ENCODE measurements at places on chromosomes 3 and 15. TPM values are rescaled to one million over a fixed set of nuclear protein-coding genes. Genes with fewer than 3 reads are reported as not detected.

DNA sequence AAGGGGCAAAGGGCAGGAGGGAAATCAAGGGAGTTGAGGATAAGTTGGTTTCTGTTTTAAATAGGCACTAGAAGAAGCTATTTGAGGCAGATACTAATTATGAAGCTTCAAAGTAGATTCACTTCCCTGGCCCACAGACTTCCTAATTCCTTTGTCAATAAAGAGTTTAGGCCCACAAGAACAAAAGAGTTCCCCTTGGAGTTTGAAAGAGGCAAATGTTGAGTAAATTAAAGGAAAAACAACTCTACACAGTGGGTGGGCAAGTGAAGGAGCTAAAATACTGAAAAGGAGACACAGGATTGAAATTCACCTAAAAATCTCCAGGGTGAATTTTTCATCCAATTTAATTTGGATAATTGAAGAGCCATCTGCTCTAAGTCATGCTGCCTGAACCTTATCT is 411.7 kb upstream of the RORA start:
- H3K36me3 ChIP-seq, result no peaks in the 10 kb centered on the region
- no peak overlapping the region for H3K27ac ChIP-seq
- H3K27me3 ChIP-seq, result no peaks in the 10 kb centered on the region

GRCh38 chr3:133494469-133494868 is 79.0 kb upstream of the CDV3 start:
- H3K27me3 ChIP-seq, result no peaks in the 10 kb centered on the region
- peak; percentile 88 for DNase-seq
- H3K36me3 ChIP-seq, result no peaks in the 10 kb centered on the region
- no peak overlapping the region for H3K4me3 ChIP-seq
- no peaks in the 10 kb centered on the region for H3K4me1 ChIP-seq

- no peaks in the 10 kb centered on the region for H3K36me3 ChIP-seq
- H3K27me3 ChIP-seq, result no peaks in the 10 kb centered on the region
- H3K4me1 ChIP-seq, result peaks cover 9% of the 10 kb centered on the region
Observed at GRCh38 chr3:14237457-14237856, 58.8 kb downstream of the LSM3 start.

Gene COLQ
- total RNA-seq, result 1.7 TPM

- H3K4me1 ChIP-seq, result peaks cover 92% of the 10 kb centered on the region
- DNase-seq, result no peak
- H3K4me3 ChIP-seq, result no peak overlapping the region
- H3K27me3 ChIP-seq, result no peaks in the 10 kb centered on the region
- peak overlapping the region; percentile 87 for H3K27ac ChIP-seq
Observed at GRCh38 chr15:39591141-39591895, 10.4 kb downstream of the THBS1 start.

DNA sequence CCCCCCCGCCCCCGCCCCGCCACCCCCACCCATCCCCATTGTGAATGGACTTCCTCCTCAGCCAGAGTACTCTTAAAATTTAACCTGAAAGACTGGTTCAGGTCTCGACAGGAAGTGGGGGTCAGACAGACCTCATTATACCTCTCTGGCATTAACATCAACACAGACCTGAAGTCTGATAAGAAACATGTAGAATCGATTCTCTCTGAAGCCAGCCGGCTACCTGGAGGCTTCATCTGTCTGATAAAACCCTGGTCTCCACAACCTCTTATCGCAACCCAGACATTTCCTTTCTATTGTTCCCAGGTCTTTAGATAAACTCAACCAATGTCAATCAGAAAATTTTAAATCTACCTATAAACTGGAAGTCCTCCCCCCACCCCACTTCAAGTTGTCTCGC is 42.6 kb downstream of the SLCO2A1 start:
- peaks cover 10% of the 10 kb centered on the region for H3K4me1 ChIP-seq
- no peaks in the 10 kb centered on the region for H3K27me3 ChIP-seq
- H3K4me3 ChIP-seq, result no peak overlapping the region
- no peaks in the 10 kb centered on the region for H3K36me3 ChIP-seq

- H3K4me1 ChIP-seq, result peaks cover 41% of the 10 kb centered on the region
- peak overlapping the region; percentile 64 for H3K27ac ChIP-seq
- H3K27me3 ChIP-seq, result no peaks in the 10 kb centered on the region
- no peaks in the 10 kb centered on the region for H3K36me3 ChIP-seq
- DNase-seq, result no peak
Observed at GRCh38 chr3:172676196-172676922, 34.5 kb downstream of the NCEH1 start.

- peak overlapping the region; percentile 97 for H3K27ac ChIP-seq
- no peaks in the 10 kb centered on the region for H3K36me3 ChIP-seq
- H3K4me1 ChIP-seq, result peaks cover 99% of the 10 kb centered on the region
- peak overlapping the region; percentile 31 for H3K4me3 ChIP-seq
Observed at GRCh38 chr3:71070497-71071463, 512.7 kb downstream of the FOXP1 start.

DNA sequence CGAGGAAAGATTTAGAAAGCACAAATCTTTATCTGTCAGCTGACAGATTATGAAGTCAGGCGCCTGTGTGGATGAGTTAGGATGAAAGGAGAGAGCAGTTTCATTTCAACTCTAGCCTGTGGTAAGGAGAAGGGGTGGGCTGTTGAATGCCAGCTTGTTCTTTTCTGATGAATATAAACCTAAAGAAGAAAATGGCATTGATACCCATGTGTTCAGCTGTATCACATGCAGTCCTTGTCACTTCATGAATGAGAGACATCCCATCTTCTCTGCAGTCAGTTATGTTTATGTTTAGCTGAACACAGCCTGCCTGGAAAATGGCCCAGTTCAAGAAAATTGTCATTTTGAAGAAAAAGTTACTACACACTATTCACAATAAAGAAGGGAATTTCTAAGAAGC is 345.7 kb upstream of the RBMS3 start:
- H3K27me3 ChIP-seq, result no peaks in the 10 kb centered on the region
- no peak for DNase-seq
- no peaks in the 10 kb centered on the region for H3K36me3 ChIP-seq
- no peak overlapping the region for H3K4me3 ChIP-seq
- H3K4me1 ChIP-seq, result peaks cover 5% of the 10 kb centered on the region
- H3K27ac ChIP-seq, result no peak overlapping the region

Gene TM6SF1
- 7.8 TPM for total RNA-seq

GRCh38 chr3:111735243-111735758 is 123.8 kb upstream of the PHLDB2 start:
- DNase-seq, result peak; percentile 74
- H3K4me1 ChIP-seq, result peaks cover 43% of the 10 kb centered on the region
- no peaks in the 10 kb centered on the region for H3K27me3 ChIP-seq

DNA sequence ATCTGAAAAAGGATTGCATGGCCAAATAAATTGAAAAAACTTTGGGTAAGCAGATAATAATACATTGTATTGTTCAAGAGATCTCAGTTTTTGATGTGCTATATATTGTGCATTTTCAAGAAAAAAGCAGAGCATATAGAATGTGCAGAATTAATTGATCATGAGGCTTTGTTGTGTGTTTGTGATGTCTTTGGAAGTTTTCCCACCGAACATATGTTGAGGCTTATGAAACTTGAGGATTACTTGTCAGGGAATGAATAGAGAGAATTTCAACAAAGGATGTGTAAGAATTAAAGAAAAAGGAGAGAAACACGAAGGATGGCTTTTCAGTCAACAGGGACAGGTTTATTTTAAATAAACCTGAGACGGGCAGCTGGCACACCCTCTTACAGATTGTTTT is 232.5 kb upstream of the POU1F1 start:
- no peak overlapping the region for H3K4me3 ChIP-seq
- H3K27ac ChIP-seq, result no peak overlapping the region
- no peaks in the 10 kb centered on the region for H3K27me3 ChIP-seq
- no peak for DNase-seq
- H3K36me3 ChIP-seq, result no peaks in the 10 kb centered on the region
- no peaks in the 10 kb centered on the region for H3K4me1 ChIP-seq

GRCh38 chr3:168081171-168081771 is 14.5 kb downstream of the GOLIM4 start:
- DNase-seq, result no peak
- H3K4me3 ChIP-seq, result no peak overlapping the region
- no peak overlapping the region for H3K27ac ChIP-seq
- no peaks in the 10 kb centered on the region for H3K27me3 ChIP-seq
- H3K4me1 ChIP-seq, result peaks cover 17% of the 10 kb centered on the region
- H3K36me3 ChIP-seq, result no peaks in the 10 kb centered on the region

Gene CCR9
- 0.17 TPM for total RNA-seq

GRCh38 chr3:35757991-35758757 is 118.8 kb downstream of the ARPP21 start:
- no peaks in the 10 kb centered on the region for H3K27me3 ChIP-seq
- H3K27ac ChIP-seq, result no peak overlapping the region
- no peaks in the 10 kb centered on the region for H3K4me1 ChIP-seq
- H3K4me3 ChIP-seq, result no peak overlapping the region
- no peaks in the 10 kb centered on the region for H3K36me3 ChIP-seq

Gene TSEN2
- total RNA-seq, result 18.4 TPM

- no peak overlapping the region for H3K27ac ChIP-seq
- H3K4me3 ChIP-seq, result no peak overlapping the region
- H3K4me1 ChIP-seq, result peaks cover 10% of the 10 kb centered on the region
- H3K36me3 ChIP-seq, result no peaks in the 10 kb centered on the region
- no peak for DNase-seq
- no peaks in the 10 kb centered on the region for H3K27me3 ChIP-seq
Observed at GRCh38 chr3:197202694-197203093, 95.7 kb downstream of the DLG1 start.

DNA sequence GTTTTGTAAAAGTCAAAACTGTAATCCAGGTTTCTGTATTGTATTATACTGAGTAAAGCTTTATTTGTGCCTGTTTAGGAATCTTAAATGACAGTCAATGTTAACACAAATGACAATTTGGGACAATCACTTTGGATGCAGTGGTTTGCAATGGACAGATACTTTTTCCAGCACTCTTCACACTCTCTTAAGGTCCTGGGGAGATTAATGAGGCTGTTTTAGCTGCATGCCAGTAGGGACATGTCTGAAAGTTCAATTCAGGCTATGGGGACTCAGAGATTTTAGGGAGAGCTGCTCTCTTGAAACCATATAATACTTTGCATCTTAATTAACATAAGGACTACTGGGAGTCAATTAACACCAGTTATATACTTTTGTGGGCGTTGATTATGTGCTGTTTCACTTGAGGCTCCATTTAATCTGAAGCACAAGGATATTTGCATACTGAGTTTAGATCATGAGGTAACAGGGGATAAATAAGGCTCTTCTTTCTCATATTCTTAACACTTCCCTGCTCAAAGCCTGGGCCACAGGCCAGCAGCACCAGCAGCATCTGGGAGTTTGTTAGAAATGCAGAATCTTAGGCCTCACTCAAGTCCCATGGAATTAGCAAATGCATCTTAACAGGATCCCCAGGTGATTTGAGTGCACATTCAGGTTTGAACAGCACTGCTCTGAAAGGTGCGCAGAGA is 972.8 kb downstream of the PLOD2 start:
- H3K27ac ChIP-seq, result no peak overlapping the region
- DNase-seq, result no peak
- H3K27me3 ChIP-seq, result no peaks in the 10 kb centered on the region
- no peak overlapping the region for H3K4me3 ChIP-seq
- H3K4me1 ChIP-seq, result peaks cover 7% of the 10 kb centered on the region

DNA sequence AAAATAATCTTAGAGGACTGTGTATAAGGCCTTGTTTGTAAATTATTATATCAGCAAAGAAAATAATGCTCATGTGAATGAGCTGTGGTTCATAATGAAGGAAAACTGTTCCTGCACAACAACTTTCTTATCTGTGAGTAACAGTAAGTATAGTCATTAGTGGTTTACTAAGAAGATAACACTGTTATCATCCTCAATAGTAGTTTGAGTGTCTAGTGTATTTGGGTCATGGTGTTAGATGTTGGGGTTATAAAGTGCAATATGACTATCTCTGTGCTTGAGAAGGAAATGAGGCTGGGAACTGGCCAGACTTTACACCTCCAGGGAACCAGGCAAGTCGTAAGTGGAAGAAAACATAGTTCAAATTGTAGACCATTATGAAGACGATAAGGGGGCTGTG is 15.6 kb downstream of the VPS8 start:
- no peaks in the 10 kb centered on the region for H3K4me1 ChIP-seq
- peaks cover under 1% of the 10 kb centered on the region for H3K36me3 ChIP-seq
- DNase-seq, result no peak
- H3K4me3 ChIP-seq, result no peak overlapping the region

Gene INSYN1
- 27.4 TPM for total RNA-seq

DNA sequence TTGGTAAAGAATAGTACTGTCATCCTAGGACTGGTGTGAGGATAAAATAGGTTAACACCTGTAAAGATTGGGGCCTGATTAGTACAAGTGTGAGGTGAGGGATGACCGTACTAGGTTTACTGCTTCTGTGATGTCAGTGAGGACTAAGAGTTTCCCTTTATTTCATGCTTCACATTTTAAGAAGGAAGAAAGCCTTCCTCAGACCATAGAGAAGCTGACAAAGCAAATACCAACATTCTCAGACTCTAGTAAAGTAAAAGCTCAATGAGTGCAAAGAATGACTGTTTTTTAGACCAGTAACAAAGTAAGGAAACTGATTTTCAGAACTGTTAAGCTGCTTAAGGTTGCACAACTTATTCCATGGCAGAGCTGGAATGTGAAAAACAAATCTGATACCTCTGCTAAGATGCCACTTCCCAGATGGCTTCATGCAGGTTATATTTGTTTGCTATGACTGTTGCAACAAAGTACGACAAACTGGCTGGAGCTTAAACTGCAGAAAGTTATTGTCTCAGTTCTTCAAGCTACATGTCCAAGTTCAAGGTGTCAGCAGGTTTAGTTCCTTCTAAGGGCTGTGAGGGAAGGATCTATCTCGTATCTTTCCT is 354.9 kb downstream of the RSL24D1 start:
- H3K4me3 ChIP-seq, result no peak overlapping the region
- no peaks in the 10 kb centered on the region for H3K4me1 ChIP-seq
- DNase-seq, result no peak

Gene CDCP1
- 6.4 TPM for total RNA-seq

Gene DUOX1
- 0.33 TPM for total RNA-seq

GRCh38 chr3:195131176-195131575 is 139.8 kb downstream of the XXYLT1 start:
- peaks cover 28% of the 10 kb centered on the region for H3K4me1 ChIP-seq
- no peaks in the 10 kb centered on the region for H3K36me3 ChIP-seq
- H3K27me3 ChIP-seq, result no peaks in the 10 kb centered on the region
- no peak overlapping the region for H3K27ac ChIP-seq

Gene PDE12
- 26.5 TPM for total RNA-seq

GRCh38 chr15:57298843-57299550 is 77.3 kb upstream of the CGNL1 start:
- no peak overlapping the region for H3K27ac ChIP-seq
- H3K27me3 ChIP-seq, result no peaks in the 10 kb centered on the region

GRCh38 chr3:106570426-106570825 is 701.6 kb upstream of the CBLB start:
- H3K4me3 ChIP-seq, result no peak overlapping the region
- no peak for DNase-seq
- H3K27me3 ChIP-seq, result no peaks in the 10 kb centered on the region
- no peak overlapping the region for H3K27ac ChIP-seq
- no peaks in the 10 kb centered on the region for H3K36me3 ChIP-seq
- H3K4me1 ChIP-seq, result no peaks in the 10 kb centered on the region

Gene MUC20
- 6.8 TPM for total RNA-seq

- H3K27me3 ChIP-seq, result no peaks in the 10 kb centered on the region
- H3K4me3 ChIP-seq, result no peak overlapping the region
- no peaks in the 10 kb centered on the region for H3K36me3 ChIP-seq
- peak; percentile 62 for DNase-seq
- no peaks in the 10 kb centered on the region for H3K4me1 ChIP-seq
- no peak overlapping the region for H3K27ac ChIP-seq
Observed at GRCh38 chr3:38588995-38589937, 60.2 kb downstream of the SCN5A start.

Measured in esophagus muscularis mucosa (tissue), 4 donors.